ENCODE measurements at places on chromosomes 1 and 21.

DNA sequence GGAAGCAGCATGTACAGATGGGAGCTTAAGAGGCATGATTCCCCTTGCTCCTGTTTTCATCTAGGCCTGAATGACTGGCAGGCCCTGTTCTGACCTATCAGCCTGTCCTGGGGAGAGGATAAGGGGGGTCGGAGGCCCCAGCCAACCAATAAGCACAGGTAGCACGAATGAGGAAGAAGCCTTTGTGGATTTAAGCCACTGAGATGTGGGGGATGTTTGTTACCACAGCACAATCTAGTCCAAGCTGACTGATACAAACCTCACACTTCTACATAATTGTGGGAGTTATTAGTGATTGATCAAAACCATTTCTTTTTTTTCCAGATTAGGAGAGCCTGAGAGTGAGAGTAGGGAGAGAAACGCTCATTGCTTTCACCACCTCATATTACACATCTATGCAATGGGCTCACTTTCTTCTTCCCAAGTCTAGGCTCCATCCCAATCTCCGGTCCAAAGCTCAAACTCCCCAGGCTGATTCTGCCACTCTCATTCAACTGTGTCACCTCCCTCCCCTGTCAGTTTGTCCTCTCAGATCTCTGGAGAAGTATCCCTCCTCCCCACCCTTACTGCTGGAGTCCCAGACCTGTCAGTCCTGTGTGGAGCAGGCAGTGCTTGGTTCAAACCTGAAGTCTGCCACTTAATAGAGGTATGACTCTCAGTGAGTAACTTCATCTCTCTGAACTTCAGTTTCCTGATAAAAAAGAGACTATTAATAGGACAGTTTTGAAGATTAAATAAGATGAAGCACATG is 220.5 kb downstream of the PTPRU start:
- no peak for DNase-seq

DNA sequence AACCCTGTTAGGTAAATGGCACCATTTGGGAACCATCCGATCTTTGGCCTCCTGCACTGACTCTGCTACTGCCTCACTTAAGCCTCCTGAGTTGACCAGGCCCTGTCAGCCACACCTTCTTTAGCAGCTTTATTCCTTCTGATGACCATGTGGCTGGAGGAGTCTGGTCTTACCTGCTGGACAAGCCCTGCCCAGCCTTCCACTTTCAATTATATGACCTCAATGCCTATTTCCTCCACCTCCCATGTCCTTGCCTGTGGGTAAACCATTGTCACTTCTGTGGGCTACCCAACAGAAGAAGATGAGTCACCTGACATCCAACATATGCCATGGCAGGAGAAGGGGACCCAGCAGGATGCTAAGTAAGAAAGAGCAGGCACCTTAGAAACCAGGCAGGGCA is 393.8 kb downstream of the NTNG1 start:
- no peak for DNase-seq

- DNase-seq: no peak
Observed at GRCh38 chr1:201085902-201086735, 26.1 kb downstream of the CACNA1S start.

- no peak for DNase-seq
Observed at GRCh38 chr1:220330265-220330664, 58.0 kb upstream of the RAB3GAP2 start.

DNA sequence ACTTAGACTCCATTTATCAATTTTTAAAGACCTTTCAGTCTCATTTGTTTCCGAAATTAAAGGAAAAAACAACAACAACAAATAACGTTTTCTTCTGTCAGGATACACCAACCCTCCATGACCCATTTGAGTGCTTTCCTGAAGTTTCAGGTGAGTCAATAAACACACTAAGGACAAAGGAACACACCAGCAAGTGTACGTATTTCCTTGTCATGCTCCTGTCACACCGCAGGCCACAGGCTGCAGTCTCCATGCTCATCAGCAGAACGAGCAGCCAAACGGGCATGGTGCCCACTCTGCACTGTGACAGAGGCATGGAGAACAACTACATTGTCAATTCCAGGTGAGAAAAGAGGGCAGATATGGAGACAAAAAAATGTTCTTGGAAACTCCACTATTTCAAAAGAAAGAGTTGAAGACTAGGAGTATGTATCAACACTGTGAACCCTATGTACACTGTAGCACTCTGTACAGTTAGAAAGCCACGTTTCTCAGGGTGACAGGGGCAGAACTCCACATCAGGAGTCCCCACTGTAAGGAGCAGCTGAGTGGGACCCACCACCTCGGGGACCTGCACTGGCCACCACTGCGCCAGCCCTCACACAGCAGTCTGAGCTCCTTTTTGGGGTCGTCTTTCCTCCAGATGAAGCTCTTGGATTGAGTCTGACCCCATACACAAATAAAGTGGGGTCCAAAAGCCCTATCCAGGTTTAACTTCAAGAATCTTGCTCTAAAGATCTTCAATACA is 2.6 kb downstream of the PTTG1IP start:
- DNase-seq: no peak

DNA sequence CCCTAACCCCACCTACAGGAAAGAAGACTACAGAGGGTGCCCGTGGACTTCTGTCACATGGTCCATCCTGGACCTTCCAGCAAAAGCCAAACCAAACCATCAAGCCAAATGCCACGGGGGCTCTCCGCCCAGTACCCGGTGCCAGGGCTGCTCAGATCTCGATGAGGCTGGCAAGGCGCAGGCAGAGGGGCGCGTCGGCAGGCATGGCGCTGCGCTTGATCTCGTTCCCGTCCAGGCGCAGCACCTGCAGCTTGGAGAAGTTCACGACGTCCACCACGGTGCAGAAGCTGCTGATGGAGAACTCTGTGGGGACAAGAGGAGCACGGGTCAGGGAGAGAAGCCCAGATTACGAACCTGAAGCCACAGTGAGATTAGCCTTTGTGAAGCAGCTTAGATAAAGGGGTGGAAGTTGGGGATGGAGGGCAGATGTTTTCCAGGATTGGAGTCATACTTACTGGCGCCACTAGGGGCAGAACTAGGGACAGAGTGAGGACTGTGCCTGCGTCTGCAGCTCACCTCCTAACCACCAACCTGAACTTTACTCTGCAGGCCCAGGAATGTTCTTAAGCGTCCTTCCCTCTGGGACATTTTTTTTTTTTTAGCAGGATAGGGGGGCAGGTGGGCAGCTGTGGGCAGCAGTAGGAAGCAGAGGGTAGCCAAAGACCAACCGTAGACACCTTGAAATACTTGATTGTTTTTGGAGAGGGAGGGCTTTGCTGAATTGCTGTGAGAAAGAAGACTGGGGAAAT is 8.6 kb downstream of the FMOD start:
- no peak for DNase-seq

DNA sequence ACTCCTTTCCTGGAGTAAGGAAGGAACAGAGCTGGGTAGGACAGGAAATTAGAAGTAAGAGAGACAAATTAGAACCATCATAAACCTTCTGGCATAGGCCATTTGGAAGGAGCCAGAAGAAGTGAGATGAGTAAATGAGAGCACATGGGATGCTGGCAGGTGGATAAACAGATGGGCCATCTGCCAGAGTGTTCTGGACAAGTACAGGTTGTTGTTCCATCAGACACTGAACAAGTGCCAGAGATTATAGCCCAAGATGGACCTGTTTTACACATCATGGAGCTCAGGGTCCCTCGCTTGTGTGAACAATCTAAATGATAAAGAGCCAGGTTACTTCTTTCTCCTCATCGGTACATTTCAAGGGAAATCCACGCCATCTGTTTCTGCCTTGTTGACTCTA is 200.3 kb downstream of the HHIPL2 start:
- no peak for DNase-seq

Measured in C1 segment of cervical spinal cord (tissue), 14 donors.